Activated T-cell treated with anti-CD3 and anti-CD28 coated beads for 4 hours (primary cell): ENCODE measurements at places on chromosomes 2 and 18.

GRCh38 chr2:187855689-187856088 lies 301.5 kb upstream of the TFPI start:
- DNase-seq: no peak

- DNase-seq: no peak
These were observed 12.8 kb upstream of the GNLY start for GRCh38 chr2:85681372-85681763.

- no peak for DNase-seq
These were observed 76.7 kb downstream of the EMILIN2 start for GRCh38 chr18:2923464-2923863.

DNA sequence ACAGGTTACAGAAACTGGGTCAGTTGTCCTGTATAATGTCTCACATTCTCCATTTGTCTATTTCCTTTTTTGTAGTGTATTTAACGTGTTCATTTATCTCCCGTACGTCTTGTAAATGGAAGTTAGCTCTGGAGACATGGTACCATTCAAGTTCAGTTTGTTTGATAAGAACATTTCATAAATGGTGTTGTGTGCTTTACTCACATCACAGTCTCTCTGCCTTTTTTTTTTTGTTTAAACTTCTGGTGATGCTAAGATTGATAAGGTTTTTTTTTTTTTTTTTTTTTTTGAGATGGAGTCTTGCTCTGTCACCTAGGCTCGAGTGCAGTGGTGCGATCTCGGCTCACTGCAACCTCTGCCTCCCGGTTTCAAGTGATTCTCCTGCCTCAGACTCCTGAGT lies 41.7 kb downstream of the UBR3 start:
- no peak for DNase-seq

- no peak for DNase-seq
These were observed 345.4 kb upstream of the SALL3 start for GRCh38 chr18:78634061-78634696.

DNA sequence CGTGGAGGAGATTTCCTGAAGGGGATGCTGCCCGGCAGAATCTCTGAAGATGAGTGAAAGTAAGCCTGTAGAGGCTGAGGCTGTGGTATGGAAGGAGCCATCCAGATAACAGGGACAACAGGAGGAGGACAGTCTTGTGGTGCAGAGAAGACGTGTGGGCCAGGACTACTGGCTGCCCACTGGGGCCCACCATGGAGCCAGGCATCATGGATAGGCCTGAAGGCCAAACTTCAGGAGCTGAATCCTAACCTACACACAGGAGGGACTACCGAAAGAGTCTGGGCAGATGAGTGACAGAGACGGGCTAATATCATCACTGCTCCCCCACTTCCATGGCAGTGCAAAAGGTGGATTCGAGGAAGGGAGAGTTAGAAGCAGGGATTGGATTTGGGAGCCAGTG lies 131.3 kb upstream of the DAPL1 start:
- no peak for DNase-seq

DNA sequence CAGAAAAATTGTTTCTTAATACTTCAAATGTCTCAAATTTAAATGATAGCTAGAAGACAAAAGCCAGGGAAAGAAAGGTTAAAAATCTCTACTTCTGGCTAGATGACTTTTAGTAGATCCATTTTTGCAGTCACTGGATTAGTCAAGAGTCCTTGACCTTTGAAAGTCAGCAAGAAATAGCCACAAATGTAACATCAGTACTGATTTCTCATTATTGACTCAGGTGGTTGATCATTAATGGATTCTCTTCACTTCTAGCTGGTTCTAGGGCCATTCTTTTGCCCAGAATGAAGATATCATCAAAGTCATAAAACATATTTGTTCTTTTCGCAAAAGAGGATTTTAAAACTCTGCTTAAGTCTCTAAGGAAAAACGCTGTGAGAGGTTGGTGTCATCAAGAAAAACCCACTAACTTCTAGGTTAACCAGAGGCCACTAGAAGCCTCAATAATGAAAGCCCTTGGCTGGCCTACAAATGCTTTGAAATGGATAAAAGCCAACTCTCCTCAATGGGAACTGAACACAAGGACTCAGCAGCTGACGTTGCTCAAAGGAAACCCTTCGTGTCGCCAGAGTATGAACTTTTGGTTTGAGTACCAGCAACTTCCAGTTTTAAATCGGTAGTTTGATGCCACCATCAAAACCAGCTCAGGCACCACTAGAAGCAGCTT lies 66.3 kb downstream of the IRS1 start:
- no peak for DNase-seq

DNA sequence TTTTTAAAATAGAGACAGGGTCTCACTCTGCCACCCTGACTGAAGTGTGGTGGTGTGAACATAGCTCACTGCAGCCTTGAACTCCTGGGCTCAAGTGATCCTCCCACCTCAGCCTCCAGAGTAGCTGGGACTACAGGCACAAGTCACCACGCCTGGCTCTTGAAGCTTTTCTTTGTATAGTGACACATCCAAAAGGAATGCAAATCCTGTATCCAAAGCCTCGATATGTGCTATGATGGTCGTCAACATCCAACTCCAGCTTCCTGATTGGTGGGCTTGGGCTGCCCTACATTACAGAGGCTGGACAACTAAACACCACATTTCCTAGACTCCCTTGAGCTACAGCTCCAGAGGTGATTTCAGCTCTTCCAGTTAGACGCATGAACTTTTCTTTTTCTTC lies 101.7 kb upstream of the PGAP1 start:
- no peak for DNase-seq

DNA sequence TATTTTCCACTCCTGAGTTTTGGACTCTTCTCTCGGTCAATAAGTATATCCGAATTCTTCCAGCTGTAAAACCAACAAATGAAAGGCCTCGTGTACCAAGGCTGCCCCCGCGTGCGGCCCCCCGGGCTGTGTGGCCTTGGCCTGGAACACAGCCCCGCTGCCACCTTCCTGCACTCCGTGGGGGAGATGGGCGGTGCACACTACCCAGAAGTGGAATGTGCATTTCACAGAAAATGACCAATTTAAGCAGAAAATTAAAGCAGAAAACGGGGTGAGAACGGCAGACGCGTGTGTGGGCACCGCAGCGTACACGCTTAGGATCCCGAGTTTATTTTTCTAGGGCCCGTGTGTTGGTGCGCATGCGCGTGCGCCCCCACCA lies 34.4 kb upstream of the ZNF516 start:
- DNase-seq: no peak

GRCh38 chr2:105881286-105882136 lies 136.8 kb downstream of the NCK2 start:
- no peak for DNase-seq

GRCh38 chr2:27323596-27324285 lies 844 bp upstream of the MPV17 start:
- no peak for DNase-seq

GRCh38 chr2:64711252-64711800 lies 57.6 kb upstream of the SERTAD2 start:
- DNase-seq: no peak

DNA sequence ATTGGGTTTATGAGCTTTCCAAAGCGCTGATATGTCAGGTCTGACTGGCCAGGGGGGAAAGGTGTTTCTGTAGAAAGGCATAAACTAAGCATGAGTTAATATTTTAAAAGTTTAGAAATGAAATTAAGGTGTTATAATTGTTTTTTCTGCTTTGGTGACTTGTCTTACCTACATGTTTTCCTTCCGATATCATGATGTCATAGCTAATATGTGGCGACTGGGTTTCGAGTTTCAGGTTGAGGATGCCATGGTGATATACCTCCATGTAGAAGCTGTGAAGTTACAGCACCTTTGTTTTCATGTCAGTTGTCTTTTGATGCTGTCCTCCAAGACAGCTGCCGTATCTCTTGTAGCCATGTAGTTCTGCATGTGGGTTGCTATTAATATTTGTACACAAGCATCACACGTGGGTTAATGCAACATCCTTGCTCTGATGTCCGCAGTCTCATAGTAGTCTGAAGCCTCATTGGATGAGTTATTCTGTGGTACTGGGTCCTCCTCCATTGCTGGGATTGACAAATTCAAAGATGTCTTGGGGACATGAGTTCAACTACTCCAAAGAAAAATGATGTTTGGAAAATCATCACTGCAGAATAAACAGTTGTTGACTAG lies 230.6 kb downstream of the PRKCE start:
- no peak for DNase-seq

DNA sequence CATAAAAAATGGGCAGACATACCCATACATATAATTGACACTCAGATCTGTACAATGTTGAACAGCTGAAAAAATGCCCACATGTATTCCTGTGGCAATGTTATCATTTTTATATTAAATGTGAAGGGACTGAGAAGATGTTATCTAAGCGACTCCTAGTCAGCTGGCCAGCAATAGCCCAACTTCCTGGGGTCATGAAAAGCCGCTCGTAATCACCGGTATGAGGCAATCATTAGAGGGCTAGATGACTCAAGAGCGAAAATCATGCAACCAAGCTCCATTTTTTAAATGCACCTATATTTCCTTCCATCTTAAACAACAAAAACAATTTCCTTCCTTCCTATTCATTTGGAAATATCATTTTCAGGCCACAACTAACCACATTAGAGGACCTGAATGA lies 274.6 kb upstream of the CCDC68 start:
- DNase-seq: no peak

- DNase-seq: no peak
These were observed 130.3 kb upstream of the GLI2 start for GRCh38 chr2:120605231-120605935.

GRCh38 chr2:178863856-178864620 lies 56.8 kb upstream of the TTN start:
- DNase-seq: no peak

DNA sequence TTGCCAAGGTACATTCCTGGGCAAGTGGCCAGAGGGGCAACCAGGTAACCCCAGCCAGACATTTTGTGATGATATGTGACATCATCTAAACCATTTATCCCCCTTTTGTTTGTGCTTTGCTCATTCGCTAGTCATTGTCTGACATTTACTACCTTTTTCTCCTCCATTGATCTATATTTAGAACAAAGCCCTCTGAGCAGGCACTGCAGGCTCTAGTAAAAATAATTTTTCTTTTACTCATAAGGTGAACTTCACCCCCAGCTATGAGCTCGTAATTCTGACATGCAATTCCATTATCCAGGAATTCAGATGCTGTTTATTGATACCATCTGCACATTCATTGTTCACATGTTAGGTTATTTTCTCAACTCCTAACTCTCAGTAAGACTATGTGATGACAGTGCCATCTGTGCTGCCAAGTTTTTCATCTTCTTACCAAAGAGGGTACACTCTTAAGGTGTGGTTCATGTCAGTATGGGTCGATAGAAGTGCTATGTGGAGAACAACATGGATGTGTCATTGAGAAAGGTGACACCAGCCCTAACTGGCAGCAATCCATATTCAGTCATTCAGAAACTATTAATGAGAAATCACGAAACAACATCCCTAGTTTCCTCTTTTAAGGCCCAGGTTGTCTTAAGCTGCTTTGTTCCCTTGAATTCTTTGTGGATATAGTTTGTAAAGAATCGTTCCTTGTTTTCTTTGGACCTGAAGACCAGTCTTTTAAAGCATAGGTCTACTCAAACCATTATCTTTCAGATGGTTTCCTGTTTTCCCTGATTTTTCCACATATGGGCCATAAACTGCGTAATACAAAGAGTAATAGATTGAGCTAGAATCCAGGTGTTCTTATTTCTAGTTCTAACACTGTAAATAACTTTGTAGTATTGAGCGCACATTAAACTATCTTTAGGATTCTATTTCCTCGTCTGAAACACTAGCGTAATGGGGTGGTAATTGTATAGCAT lies 978.1 kb upstream of the CDH2 start:
- no peak for DNase-seq

DNA sequence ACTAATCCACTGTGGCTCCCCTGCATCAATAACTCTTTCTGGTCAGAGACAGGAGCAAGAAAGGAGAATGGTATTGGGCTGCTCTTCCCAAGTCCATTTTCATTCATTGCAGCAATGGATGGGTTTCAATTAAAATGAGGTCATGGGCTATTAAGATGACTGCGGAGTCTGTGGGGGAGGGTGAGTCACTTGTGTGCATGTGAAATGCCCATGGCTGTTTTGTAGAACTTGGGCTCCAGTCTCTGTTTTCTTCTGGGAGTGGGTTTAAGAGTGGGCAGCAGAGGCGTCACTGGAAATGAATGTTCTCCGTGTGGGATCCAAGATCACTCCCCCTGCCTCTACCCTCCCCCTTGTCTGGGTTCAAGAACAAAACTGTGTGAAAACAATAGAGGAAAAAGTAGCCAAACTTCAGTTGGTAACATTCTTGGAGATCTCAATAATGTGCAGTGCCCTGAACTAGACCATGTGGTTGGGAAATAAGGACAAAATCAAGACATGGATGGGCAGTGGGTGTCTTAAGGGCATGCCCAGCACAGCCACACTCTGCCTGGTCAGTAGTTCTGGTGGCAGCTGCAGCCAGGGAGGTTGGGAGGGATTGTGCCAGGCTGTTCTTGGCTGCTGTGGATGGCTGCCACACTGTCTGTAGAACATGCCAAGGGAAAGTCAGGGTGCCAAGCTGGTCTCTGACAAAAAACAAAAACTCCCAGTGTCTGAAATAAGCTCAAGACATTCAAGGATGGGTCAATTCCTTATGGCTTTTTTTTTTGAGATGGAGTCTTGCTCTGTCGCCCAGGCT lies 68.2 kb upstream of the CXCR4 start:
- DNase-seq: no peak

GRCh38 chr2:66581339-66582103 lies 146.6 kb downstream of the MEIS1 start:
- DNase-seq: no peak

- DNase-seq: no peak
These were observed 134.2 kb upstream of the RND3 start for GRCh38 chr2:150621526-150622213.

DNA sequence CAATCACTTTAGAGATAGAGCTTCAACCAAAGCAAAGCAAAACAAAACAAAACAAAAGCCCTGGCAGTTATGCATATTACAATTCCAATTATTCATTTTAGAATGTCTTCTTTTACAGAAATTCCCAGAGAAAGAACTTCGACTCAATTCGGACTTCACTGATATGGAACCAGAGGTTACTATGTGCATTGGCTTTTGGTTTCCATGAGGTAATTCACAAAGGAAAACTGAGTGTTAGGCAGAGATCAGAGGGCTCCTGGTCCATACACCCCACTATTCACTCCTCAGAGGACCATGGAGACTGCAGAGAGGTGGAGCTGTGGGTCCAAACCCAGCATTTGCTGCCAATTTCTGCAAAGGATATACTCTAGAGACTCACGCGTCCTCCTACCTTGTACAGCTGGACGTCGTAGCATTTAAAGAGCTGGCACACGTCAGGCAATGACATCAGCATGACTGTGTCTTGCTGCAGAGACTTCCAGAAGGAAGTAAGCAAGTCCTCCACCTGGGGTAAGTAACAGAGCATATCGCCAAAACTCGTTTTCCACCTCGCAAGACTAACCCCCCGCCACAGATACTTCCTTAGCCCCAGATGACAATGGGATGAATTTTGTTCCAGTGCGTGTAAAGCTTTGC lies 31.3 kb upstream of the CREG2 start:
- DNase-seq: no peak

DNA sequence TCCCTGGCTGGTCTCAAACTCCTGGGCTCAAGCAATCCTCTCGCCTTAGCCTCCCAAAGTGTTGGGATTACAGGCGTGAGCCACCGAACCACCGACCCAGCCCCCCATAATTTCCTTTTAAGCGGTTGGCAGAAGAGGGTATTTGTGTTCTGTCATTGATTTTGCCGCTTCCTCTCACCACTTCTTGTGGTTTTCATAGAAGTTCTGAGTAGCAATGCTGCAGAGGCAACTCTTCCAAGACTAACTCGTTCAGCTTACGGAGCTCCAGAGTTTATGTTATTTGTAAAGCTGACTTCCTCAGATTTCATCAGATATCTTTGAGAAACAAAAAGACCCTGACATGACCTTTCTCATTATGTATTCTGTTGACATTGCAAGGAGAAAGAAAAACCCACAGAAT lies 261.4 kb upstream of the KCNJ3 start:
- DNase-seq: no peak

- no peak for DNase-seq
These were observed 455.9 kb upstream of the UBE2E3 start for GRCh38 chr2:180524499-180524898.
